NAMALWA (cell line): ENCODE measurements at places on chromosomes 16 and 17.
A peak's percentile ranks its signal among the peaks of the same experiment; 100 is the strongest.

- peak; percentile 47 for DNase-seq
Observed at GRCh38 chr17:4249452-4250029, 14.2 kb downstream of the ANKFY1 start.

GRCh38 chr17:70208080-70208794 is 38.9 kb downstream of the KCNJ2 start:
- DNase-seq = no peak

DNA sequence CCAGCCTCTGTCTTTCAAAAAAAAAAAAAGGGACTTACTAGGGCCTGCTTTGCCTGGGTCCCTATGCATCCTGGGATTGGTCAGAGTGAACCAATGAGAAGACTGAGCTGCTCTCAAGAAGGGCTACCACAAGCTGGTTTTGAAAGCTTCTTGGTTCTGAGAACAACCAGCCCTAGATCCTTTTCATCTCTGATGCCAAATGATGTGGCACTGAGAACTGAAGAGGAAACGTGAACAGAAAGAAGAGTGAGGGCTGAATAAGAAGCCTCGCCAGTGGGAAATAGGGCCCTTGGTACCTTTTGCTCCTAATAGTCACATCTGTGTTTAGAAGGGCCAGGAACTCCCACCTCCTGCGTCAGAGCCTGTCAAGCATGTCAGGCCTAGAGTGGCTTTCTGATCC is 10.7 kb downstream of the TACO1 start:
- no peak for DNase-seq

- DNase-seq = no peak
Observed at GRCh38 chr17:46984341-46984740, 5.3 kb upstream of the RPRML start.

DNA sequence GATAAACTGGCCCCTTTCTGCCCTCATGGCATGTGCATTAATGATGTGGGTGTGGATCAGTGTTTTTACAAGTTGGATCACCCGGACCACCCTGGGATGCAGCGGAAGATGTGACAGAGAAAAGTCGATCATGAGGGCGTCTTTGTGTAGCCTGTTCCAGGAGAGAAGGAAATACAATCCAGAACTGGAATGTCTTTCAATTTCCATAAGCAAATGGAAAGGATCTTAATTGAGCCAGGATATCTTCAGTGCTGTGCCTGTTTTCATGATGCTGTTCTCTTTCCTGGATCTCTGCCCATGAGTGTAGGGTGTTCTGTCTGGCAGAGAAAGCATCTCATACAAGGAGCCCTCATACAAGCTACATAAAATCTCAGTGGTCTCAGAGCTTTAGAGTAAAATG is 481.4 kb downstream of the XYLT1 start:
- DNase-seq = no peak

DNA sequence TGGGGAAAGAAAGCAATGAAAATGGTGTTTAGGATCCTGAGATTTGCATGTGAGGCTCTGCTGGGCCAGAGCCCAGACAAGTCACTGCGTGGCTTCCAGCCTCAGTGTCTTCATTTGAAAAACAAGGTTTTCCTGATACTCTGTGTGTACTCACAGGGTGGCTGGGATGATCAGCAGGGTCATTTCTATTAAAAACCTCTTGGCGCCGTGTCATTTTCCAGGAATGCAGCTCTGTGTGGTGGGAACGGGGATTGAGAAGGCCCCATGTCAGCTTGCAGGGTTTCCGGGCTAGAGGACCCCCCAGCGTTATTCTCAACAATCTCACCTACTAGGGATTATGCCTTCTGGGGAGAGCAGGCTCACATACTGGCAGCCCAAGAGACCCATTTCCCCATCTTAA is 73.5 kb downstream of the FOXL1 start:
- no peak for DNase-seq

GRCh38 chr17:81101614-81102306 is 63.5 kb upstream of the PVALEF start:
- peak; percentile 93 for DNase-seq

DNA sequence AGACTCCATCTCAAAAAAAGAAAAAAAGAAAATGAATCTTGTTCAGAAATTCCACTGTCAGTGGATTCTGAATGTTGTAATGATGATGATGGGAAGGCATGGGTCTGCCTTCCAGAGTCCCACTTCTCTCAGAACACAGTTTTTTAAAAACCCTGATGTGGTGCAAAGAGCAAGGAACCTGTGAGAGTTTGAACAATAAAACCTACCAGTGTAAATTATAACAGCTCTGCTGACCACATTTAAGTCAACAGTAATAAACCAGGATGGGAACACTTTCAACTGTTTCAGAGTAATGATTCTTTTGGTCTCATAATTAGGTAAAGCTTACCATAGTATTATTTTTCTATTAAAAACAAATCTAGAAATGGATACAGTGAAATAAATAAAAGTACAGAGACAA is 99.0 kb downstream of the MYO1D start:
- DNase-seq = no peak

GRCh38 chr16:55331648-55332185 is 7.7 kb downstream of the IRX6 start:
- no peak for DNase-seq

DNA sequence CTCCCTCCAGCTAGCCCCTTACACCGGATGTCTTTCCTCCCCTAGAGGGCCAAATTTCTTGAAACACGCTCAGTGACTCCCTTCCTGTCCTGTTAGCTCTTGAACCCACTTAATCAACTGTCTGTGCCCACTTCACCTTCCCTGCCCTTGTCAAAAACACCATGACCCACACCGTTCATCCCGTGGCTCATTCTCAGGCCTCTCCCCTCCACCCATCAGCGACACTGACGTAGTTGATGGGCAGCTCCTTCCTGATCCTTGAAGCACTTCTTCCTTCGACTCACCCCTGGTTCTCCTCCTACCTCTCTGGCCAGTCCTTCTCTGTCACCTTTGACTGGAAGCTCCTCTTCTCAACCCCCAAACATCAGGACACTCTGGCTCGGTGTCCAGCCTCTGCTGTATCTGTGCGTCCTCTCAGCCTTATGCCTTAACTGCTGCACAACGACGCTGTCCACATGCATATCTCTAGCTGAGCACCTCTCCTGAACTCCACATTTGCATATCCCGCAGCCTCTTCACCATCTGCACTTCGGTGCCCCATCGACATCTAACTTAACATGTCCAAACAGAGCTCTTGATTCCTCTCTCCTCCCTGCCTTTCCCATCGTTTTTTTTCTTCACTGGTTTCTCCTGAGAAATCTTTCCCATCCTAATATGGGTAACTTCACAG is 39.3 kb upstream of the CCDC182 start:
- DNase-seq = no peak

GRCh38 chr17:69060822-69061221 is at the start of gene ABCA9:
Gene ABCA9 (minus strand): TSS chr17:69060927. CDS start chr17:69051126, 9,801 bp downstream.
- no peak for DNase-seq

DNA sequence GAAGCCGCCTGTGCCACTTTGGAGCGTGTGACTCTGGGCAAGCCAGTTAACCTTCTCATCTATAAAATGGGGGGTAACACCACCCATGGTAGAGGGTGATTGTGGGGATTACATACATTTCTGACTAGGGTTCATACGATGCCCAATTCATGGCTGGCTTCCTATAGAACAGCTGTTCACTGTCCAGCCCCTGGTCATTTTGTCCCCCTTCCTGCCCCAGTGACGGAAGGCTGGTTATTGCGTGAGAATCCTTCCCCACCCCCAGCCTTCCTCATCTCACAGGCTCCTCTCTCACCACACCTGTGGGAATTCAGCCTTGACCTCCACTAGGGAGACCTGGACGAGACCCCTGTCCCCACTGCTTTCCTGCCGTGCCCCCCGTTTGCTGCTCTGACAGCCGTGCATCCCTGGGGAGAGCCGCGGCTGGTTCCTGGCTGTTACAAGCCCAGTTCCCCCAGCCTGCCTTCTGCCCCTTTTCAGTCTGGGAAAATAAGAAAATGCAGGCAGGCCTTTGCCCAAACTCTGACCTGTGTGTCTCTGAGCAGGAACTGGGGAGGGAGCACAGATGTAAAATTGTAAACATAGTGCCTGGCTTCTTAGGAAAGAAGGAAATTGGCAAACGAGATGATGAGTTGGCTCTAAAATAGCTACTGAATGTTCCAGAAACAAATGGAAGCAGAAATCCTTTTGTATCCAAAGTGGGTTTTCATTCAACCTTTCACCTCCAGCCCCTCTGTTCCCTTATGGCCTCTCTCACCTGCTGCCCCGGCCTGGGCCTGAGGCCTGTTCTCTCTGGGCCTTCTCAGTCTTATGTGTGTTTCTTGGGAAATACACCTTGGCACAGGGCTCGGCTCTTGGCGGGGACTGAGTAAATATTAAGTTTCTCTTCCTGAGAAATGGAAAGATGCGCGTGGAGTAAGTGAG is 67.3 kb downstream of the OR1D5 start:
- no peak for DNase-seq

DNA sequence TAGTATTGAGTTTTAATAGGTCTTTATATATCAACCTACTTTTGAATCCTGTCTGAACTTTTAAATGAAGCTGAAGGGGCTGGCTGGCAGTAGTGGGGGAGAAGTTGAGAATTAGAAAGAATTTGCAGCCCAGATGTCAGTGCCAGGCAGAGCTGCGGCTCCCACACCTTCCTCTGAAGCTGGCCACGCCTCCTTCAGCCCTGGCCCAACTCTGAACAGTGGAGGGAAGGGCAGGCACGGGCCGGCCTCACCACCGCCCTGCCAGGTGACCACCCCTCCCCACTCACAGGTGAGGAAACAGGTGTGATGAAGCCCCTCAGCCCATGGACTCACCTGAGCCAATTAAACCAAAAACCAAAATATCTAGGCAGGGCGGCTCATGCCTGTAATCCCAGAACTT is 87.0 kb downstream of the MGAT5B start:
- no peak for DNase-seq

GRCh38 chr16:67648088-67648763 is 3.3 kb downstream of the CARMIL2 start:
- DNase-seq = no peak

DNA sequence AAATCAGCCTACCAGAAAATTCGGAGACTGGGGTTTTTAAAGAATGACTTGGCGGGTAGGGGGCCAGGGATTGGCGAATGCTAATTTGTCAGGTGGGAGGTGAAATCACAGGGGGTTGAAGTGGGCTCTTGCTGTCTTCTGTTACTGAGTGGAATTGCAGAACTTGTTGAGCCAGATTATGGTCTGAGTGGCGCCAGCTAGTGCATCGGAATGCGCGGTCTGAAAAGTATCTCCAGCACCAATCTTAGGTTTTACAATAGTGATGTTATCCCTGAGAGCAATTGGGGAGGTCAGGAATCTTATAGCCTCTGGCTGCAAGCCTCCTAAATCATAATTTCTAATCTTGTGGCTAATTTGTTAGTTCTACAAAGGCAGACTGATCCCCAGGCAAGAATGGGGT is 762 bp upstream of the RBL2 start:
- no peak for DNase-seq

GRCh38 chr16:15701975-15702970 is 52.2 kb downstream of the NDE1 start:
- DNase-seq = no peak

GRCh38 chr16:26951950-26952349 is 114.8 kb upstream of the C16orf82 start:
- no peak for DNase-seq

DNA sequence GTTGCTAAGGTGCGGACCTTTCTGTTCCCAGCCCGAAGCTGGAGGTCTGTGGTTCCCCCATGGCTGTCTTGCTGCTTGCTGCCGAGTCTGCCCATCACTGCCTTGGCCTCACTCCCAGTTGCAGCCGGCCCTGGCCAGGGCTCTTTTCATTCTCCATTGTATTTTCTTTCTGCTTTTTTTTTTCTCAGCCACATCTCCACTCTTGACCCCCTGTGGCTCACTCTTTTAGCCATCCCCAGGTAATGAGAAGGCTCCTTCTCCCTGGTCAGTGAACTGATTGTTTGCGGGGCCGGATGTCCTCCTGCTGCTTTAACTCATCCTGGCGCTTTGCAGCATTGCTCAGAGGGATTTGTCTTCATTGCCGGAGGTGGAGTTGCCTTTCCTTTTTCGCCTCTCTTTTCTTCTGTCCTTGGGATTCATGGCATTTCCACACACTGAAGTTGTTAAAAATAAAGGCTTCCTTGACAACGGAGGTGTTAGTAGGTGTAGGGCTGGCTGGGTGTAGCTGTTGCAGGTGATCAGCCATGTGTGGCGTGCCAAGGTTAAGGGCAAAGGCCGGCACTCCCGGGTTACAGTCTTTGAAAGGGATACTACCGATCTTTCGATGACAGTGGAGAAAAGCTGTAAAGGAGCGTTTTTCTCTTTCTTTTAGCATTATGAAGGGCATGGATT is 34.1 kb downstream of the MAP2K6 start:
- DNase-seq = no peak

- no peak for DNase-seq
Observed at GRCh38 chr17:56023851-56024250, 129.4 kb upstream of the ANKFN1 start.

- DNase-seq = no peak
Observed at GRCh38 chr17:340074-340473, 12.5 kb downstream of the RPH3AL start.

- DNase-seq = no peak
Observed at GRCh38 chr17:43373356-43373755, 25.4 kb upstream of the ARL4D start.

- DNase-seq = no peak
Observed at GRCh38 chr16:67934306-67935100, 2.1 kb downstream of the PSMB10 start.

DNA sequence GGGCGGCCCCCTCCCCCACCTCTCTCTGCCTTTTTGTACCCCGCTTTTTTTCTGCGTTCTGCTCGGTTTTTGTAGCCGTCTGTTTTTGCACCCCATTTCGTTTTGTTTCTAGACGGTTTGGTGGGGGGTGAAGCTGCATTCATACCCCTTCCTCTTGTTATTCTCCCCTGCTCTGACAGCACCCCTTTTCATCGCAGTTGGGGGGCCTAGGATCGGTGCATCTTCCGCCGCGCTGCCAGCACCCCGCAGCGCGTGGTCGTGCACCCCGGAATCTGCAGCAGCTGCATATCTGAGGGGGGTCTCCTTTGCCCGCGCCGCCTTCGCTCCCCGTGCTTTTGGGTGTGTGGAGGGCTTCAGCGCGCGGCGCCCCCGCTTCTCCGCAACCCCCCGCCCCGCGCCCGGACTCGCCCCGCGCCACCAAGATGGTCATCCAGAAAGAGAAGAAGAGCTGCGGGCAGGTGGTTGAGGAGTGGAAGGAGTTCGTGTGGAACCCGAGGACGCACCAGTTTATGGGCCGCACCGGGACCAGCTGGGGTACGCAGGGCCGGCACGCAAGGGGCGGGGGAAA is 455 bp downstream of the ATP1B2 start:
- no peak for DNase-seq

- DNase-seq = no peak
Observed at GRCh38 chr16:8850279-8850885, 18.4 kb downstream of the CARHSP1 start.

DNA sequence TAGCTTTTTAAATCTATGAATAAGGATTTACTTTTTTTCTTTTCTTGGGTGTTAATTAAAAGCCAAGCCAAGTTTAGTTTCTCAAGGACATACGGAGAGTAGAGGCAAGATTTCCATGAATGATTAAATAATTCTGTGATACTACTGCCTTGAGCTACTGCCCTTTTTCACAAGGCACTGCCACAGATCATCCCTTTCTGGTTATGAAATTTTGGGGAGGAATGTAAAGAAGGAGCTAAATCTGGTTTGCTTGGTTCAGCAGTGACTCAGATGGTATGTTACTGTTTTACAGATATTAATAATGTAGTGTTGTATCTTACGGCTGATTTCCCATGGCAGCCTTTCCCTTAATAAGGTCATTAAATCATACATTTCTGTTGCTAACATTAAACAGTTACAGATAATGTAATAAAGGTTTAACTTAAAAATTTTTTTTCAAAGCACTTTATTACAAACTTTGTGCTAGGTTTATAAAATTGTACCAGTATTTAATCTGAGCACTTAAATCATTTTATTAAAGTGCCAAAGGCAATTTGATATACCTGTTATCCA is 2.6 kb downstream of the WSB1 start:
- DNase-seq = no peak

GRCh38 chr16:15059324-15059723 is 3.5 kb upstream of the NTAN1 start:
- no peak for DNase-seq
